Activated CD4-positive, alpha-beta T cell treated with anti-CD3 and anti-CD28 coated beads, Interleukin-2, amount 50 U/mL, for 48 hours (primary cell): ENCODE measurements at places on chromosomes 6 and 20.

DNA sequence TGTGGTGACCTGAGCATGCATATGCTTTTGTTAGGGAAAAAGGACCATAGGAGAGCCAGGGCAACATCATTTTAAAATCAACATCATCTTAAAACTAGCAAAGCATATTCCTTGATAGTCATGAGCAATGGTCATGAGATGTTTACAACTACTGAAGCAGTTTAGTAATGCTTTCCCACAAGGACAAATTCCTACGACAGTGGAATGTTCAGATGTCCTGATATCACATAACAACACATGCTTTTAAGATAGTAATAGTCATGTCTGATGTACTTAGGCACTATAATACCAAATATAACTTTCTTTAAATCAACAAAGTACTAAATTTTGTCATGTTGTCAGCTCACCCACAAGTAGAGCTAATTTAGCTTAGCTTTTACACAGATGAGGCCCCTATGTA lies 370.3 kb downstream of the HTR1B start:
- DNase-seq = no peak

GRCh38 chr6:20948556-20948955 lies 414.3 kb downstream of the CDKAL1 start:
- DNase-seq = no peak

DNA sequence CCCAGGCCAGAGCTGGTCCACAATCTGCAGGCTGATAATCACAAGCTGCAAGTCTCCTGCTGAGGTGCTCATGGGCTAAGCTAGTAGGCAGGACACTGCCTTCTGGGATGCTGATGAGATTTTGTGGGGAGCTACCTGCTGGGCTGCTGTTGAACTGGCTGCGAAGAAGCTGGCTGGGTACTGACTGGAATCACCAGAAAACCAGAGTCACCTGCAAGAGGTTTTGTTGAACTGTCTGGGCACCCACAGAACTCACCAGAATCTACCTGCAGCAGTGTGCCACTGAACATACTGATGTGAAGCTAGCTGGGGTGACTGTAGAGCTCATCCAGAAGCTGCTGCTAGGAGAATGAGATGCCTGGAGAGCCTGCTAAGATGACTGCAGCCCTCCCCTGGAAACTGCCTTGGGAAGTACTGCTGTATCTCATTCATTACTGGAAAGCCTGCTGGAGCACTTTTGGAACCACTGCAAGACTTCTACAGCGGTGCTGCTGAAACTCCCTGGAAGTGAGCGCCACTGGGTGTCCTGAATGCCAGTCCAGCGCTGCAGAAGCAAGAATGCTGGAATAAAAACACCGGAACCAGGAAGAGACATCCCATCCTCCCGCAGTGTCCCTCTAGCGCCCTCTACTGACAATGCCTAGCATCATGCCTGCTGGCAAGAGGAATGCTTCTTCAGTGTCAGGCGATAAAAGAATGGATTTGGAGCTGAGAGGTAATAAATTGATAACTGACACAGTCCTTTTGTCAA lies 64.9 kb upstream of the ARHGAP18 start:
- peak; percentile 65 for DNase-seq

- DNase-seq = no peak
Measured at GRCh38 chr6:25659633-25660368, 7.8 kb downstream of the SCGN start.

DNA sequence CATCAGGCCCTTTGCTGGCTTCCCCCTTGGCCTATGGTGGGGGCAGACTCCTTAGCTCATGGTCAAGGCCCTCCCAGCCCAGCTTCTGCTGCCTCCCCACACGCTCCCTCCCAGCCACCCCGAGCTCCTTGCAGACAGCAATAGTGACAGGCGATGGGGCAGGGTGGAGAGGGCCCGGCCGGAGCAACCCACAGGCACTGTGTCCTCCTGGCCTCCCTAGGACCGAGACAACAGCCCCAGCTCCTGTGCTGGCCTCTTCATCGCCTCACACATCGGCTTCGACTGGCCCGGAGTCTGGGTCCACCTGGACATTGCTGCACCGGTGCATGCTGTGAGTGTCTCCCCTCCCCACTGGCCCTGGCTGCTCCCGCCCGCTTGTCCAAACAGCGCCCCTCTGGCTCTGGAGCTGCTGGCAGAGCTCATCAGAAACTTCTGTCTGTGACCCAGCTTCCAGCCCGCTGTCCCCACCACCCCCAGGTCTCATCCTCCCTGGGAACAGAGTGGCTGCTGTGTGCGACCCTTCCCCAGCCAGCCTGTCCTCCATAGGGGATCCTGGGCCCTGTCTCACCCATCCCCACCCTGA lies 21.8 kb downstream of the NPEPL1 start:
- no peak for DNase-seq

DNA sequence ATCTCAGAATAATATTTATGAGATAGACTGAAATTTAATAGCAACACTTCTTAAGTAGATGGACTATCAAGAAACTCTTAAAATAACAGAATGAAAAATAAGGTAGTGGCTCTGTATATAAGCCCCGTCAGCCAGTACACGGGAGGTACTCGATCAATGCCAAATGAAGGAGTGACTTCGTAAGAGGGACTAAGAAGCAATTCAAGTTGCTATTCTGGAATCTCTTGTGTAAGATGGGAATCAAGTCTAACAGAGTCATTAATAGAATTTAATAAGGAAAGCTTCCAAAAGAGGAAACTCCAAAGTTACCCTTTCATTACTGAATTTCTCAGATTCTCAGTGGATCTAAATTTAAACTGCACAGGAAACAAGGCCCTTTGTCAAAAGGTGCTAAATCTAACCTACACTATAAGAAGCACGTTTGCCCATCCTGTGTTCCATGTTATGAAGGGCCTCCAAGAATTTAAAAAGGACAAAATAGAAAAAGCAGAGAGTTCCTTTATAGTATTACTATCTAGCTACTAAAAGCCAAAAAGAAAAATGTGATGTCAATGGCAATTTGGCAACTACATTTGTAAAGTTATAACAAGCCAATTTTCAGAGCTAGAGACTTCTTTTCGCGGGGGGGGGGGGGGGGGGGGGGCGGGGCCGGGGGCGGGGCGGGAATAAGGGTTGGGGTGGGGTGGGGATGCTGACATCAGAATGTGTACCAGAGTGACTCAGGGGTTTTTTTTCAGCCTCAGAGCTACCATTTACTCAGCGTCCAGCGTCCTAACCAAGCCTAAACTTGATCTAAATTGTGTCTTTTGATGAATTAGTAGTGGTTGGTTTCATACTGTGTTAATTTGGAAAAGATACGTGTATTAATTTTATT lies 200.6 kb downstream of the GMPR start:
- no peak for DNase-seq

- DNase-seq = no peak
Measured at GRCh38 chr6:20061952-20062351, 150.3 kb downstream of the MBOAT1 start.

- DNase-seq = no peak
Measured at GRCh38 chr6:148323344-148323743, 19.3 kb upstream of the SASH1 start.

- DNase-seq = peak; percentile 79
Measured at GRCh38 chr6:42075159-42075838, 25.0 kb downstream of the TAF8 start.

DNA sequence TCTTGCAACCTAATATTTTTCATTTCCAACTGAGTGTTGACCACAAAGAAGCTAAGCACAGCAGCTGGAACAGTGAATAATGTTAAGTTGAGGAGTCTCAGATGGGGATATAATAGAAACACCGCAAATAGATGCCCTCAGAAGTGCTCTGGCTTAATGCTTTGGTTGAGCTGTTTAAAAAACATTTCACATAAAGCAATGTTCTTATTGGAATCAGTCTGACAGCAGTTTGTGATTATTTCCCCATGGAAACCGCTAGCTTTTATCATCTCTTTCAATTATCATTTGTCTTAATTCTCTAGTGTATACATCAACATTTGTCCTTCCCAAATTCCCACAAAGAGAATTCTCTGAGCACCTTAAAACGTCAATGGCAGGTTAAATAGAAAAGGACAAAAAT lies 30.8 kb downstream of the METTL24 start:
- DNase-seq = no peak

DNA sequence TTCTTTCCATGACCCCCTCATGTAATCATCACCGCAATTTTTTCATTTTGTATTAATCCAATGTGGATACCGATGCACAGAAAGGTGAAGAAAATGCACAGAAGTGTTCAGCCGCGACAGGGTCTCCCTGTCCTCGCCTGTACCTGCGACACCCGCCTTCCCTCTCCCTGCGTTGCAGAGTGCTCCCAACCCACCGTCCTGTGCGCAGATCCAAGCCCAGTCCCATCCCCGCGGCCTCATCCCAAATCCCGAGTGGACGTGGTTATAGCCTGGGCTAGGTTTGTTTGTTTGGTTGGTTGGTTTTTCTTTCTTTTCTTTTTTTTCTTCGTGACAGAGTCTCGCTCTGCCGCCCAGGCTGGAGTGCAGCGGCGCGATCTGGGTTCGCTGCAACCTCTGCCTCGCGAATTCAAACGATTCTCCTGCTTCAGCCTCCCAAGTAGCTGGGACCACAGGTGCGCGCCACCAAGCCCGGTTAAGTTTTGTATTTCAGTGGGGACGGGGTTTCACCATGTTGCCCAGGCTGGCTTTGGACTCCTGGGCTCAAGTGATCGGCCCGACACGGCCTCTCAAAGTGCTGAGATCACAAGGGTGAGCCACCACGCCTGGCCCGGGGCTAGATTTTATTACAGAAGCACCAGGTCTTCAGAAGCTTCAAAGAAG lies 536 bp upstream of the RAET1G start:
- no peak for DNase-seq

DNA sequence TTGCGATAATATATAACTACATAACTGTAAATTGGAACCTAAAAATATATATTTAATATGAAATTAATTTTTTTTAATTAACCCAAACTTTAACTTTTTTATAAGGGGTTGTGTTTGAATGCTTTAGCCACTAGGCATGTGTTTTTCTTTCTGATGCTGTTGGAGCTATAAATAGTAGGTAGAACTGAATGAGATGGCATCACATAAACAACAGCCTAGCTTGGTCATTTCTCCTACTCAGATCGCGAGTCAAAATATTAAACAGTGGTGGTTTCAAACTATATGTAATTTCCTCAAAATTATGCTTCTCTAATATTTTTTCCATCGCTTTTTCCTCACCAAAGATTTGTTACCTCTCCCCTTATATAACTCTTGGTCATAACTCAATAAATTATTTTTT lies 243.2 kb downstream of the ARID1B start:
- no peak for DNase-seq

GRCh38 chr6:125815080-125815910 lies 24.5 kb downstream of the NCOA7 start:
- DNase-seq = no peak

GRCh38 chr20:40697541-40697940 lies 8.5 kb upstream of the MAFB start:
- DNase-seq = no peak

- DNase-seq = no peak
Measured at GRCh38 chr6:9272671-9273070, 837.3 kb upstream of the SLC35B3 start.

DNA sequence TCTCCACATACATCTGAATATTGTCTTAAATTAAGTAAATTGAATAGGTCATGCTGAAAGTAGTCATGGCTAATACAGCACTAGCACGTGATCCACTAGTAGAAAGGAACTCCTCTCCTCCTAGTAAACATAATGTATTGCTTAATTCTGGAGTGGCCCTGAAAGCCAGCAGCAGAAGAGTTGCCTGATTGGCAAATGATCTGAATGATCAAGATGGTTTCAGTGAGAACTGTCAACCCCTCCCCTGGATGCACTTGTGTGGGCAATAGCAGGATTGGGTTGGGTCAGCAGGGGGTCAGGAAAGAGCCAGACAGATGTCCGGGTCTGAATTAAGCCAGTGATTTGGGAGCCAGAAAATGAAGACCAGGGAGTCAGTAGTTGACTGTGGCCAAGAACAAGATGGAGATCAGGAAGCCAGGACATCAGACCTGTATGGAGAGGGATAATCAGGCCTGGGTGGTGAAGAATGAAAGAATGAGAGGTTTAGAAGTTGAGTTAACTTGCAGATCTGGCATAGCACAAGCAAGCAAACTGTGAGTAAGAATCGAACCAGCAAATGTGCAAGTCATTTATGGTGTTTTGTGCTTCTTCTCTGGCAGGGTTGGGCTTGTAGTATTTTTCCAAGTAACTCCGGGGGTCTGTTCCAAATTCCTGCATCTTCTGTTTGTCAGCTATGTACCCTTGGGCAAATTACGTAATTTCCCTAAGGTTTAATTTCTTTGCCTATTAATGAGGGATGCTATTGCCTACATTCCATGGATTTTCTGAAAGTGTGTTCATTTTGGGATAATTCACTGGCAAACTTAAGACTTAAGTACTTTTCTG lies 304.9 kb downstream of the CD109 start:
- no peak for DNase-seq

DNA sequence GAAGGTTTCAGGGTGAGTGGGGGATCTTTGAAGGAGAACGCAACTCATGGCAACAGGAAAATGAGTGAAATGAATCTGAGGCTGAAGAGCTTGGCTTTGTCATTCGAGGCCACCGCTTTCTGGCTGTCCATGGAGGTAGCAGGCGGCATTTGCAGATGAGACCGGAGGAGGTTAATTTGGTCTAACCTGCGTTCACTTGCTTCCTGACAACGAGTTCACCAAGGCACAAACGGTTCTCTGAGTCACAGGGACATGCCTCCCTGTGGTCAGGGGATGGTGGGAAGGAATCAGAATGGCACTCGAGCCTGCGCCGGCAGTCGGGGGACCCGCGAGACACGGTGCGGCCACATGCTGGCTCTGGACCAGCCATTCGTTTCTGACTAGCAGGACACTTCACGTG lies 75.0 kb downstream of the IRF4 start:
- DNase-seq = no peak

- no peak for DNase-seq
Measured at GRCh38 chr6:138088326-138088762, 18.9 kb downstream of the PERP start.

DNA sequence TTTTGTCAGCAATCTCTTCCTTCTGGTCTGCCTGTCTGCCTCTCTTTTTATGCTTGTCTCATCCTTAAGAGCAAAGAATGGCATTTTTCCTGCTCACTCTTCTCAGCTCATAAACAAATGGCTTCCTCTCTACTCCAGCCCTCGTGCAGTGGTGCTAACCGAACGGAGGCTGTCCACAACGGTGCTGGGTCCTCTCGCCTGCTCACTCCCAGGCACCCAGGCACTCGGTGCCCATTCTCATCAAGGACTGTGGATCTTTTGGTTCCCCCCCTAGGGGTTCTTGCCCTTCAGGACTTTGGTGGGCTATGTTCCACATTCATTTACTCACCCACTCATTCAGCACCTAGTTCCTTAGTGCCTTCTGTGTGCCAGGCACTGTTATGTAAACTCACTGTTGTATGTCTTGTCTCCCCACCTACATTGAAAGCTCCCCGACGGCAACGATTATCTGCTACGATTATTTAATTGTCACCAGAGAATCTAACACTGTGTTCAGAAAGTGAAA lies 113.9 kb downstream of the FYN start:
- no peak for DNase-seq

GRCh38 chr6:141303907-141304306 lies 828.8 kb upstream of the GJE1 start:
- DNase-seq = no peak

DNA sequence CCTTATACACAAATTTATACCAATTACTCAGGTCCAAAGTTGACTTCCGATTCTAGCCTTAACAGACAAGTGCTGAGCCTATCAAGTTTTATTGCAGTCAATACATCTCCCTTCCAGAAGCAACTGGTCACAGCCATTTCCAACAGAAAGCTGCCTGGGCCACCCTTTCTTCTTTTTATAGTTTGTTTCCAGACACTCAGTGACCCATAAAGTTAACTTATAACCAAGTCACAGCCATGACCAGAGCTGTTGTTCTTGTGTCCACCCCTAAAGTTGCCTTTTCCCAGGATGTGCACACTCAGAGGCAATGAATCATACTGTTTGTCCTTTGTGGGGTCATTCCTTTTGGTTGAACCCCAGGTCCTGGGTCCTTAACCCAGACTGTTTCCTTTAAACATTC lies 89.9 kb downstream of the CD83 start:
- DNase-seq = no peak

GRCh38 chr6:99092461-99092860 lies 144.7 kb upstream of the FBXL4 start:
- DNase-seq = no peak
